Epithelial cell of esophagus (primary cell): ENCODE measurements at places on chromosomes 4 and X.

GRCh38 chr4:69484011-69484410 lies 11.7 kb downstream of the UGT2B4 start:
- peak; percentile 14 for DNase-seq

DNA sequence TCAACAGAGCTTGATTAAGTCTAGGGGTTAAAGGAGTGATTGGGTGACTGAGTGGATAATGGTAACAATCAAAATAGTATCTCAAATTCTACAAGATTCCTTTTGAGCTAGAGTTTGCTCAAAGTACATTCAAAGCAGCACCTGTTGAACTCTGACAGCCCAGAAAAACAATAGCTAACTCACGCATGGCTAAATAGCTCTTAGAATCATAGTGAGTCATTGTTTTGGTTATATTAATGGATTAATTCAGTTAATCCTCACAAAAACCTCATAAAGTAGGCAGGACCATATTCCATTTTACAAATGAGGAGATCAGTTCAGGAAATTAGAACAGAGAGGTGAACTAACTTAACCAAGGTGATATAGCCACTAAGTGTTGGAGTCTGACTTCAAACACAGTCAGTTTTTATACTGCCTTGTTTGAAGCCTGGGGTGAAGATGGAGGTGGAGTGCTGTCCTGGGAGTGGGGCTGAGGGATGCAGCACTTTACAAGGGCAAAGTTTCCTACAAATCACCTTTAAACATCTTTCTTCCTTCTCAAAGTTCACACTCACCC lies 35.9 kb upstream of the PPM1K start:
- DNase-seq, result peak; percentile 48

GRCh38 chr4:127240764-127241105 lies 392.0 kb upstream of the INTU start:
- no peak for DNase-seq

GRCh38 chr4:89897867-89898266 lies 3.2 kb downstream of the MMRN1 start:
- DNase-seq, result no peak

GRCh38 chr4:29717287-29718057 lies 1002.7 kb upstream of the PCDH7 start:
- peak; percentile 61 for DNase-seq

- DNase-seq, result no peak
These were observed at the start of gene DCAF8L2 for GRCh38 chrX:27590044-27590443. TSS of gene DCAF8L2 (plus strand) at chrX:27590344. CDS start at chrX:27746896, 156,552 bp downstream.

DNA sequence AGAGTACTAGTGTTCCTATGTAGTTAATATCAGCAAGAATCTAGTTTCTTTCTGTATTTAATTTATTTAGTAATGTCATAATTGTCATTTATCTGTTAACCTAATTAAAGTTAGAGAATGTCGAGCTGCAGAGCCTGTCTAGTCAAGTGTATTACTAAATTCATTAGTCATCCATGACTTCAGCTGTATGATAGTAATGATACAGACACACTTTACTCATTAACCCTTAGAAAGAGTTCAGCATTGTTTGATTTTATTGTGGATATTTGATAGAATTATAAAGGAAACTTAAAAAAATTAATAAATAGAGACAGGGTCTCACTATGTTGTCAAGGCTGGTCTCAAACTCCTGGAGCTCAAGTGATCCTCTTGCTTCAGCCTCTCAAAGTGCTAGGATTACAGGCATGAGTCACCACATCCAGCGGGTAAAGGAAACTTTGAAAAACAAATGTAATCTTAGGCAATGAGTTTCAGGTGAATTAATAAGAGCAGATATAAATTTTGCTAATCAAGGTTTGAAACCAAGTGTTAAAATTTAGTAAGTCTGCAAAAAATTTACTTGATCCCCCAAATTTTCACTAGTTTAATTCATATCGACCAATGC lies 110.6 kb downstream of the ANK2 start:
- peak; percentile 69 for DNase-seq

DNA sequence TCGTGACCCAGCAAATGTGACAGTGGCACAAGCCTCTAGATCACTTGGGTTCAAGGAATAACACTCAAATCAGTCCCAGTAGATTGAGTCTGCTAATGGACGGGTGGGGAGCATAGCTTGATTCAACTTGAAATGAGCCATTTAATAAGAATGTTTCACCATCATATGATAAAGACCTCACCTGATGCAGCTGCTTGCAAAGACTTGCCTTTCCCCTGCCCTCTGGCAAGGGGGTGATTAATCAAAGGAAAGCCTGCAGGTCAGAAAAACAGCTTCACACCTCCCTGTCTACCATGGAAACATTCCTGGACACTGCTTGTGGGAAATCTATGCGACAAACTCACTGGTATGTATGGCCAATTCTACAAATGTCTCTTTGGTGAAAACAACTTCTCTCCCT lies 54.5 kb downstream of the CD99L2 start:
- DNase-seq, result peak; percentile 93

- peak; percentile 69 for DNase-seq
These were observed 257.8 kb upstream of the NRK start for GRCh38 chrX:105564501-105564900.

DNA sequence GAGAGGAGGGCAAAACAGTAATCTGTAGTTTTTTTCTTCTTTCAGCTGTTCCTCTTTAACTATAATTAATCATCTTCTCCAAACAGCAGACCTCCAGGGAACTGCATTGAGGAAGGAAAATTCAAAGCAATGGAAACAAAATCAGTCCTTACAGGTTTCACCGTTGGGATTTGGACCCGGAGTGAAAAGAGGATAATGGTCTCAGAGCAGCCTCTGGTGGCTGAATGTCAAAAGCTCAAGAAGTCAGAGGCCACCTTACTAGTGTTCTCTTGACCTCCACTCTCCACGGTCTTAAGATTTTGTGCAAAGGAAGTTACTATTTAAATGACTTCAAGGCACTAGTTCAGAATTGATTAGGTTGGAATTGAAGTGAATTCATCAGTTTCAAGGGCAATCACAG lies 16.0 kb upstream of the MID1 start:
- peak; percentile 58 for DNase-seq

GRCh38 chrX:13652287-13652793 lies 601 bp upstream of the TCEANC start:
- peak; percentile 48 for DNase-seq

GRCh38 chr4:87330761-87331160 lies 8.1 kb upstream of the HSD17B13 start:
- DNase-seq, result no peak

- DNase-seq, result no peak
These were observed 32.4 kb upstream of the ZNF81 start for GRCh38 chrX:47804315-47804714.

GRCh38 chrX:104854188-104854587 lies 288.2 kb downstream of the IL1RAPL2 start:
- peak; percentile 3 for DNase-seq

GRCh38 chr4:105946771-105947170 lies 51.5 kb downstream of the NPNT start:
- DNase-seq, result no peak

GRCh38 chrX:153885208-153885787 lies 675 bp downstream of the L1CAM start:
- no peak for DNase-seq

DNA sequence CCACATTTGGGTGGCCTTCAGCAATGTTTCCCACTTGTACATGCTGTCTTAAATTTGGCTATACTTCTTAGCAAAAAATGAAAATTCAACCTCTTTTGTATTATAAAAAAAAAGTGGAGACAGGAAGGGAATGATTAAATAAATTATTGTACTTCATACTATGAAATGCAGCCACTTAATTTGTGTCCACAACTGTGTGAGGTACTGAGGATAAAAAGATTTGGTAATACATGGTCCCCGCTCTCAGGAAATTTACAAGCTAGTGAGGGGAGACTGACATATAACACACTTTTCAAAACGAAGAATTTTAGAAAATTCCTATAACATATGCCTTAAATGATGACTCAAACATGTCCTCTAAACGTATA lies 105.0 kb downstream of the HNRNPD start:
- DNase-seq, result no peak

DNA sequence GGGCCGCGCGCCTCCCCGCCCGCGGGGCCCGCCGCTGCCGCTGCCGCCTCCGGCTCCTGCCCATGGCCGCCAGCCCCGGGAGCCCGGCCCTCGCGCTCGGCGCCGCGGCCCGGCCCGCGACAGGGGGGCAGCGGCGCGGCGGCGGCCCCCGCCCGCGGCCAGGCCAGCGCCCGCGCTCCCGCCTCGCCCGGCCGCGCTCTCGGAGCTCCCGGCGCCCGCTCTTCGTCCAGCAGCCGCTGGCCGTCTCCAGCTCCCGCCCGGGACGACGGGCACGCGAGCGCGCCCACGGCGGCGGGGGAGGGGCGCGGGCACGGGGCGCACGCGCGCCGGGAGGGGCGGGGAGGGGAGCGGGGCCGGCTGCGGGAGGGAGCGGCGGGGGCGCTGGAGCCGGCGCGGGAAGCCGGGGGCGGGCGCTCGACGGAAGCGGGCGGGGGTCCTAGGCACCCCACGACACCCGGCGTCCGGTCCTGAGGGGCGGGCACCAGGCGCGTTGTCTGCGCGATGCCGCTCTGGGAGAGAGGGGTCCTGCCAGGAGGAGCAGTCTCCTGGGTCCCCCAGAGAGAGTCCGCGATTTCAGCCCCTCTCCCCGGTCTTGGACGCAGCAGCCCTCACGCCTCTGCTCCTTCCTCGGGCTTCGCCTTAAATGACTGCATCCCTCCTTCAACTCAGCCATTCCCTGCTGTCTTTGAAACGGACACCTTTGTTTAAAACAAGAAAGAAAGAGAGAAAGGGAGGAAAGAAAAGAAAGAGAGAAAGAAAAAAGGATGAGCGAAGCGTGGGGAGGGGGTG lies 490 bp upstream of the PDZD4 start:
- DNase-seq, result no peak

- DNase-seq, result no peak
These were observed 18.6 kb downstream of the TLR7 start for GRCh38 chrX:12885508-12885907.

DNA sequence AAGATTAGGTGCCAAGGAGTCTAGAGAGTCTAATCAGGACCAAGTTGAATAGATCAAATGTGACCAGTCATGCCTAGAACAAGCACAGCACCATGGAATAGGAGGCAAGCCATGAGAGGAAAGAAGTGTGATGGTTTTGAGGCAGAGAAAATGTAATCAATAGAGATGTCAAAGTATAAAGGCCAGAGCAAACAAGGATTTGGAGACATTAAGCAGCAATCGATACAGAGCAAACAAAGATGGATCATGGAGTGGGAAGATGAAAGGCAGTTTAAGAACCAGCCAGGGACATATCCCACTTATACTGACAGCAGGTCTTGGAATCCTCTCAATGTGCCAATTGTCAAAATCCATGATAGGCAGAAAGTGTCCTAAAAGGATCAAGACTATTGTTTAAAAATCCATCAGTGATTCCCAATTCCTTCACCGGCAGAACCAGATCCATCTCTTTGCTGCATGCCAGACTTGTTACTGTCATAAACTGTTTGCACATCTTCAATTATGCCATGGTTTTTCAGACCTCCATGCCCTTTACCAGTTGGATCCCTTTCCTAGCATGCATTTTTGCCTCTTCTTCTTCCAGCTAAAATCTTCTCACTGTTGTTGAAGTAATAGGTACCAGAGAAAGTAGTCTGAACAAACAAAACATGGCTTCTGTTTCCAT lies 520.7 kb upstream of the ARX start:
- no peak for DNase-seq

- no peak for DNase-seq
These were observed 4.3 kb upstream of the SCD5 start for GRCh38 chr4:82802911-82803310.

DNA sequence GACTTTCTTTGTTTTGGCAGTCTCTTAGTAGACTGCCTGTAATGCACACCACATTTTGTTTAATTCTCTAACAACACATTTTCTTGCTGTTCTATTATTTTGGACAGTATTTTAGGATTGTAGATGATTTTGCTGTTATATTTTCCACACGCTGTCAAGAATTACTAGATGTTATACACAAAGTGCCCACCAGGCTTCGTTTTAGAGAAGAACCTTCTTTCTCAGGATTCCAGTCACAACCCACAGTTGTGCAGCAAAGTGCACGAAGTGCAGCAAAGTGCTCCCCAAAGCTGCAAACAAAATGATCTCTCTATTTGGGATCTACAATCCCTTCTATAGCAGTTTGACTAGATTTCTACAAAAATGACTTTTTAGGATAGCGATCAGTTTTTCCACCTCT lies 2.4 kb downstream of the ZNF141 start:
- DNase-seq, result no peak

DNA sequence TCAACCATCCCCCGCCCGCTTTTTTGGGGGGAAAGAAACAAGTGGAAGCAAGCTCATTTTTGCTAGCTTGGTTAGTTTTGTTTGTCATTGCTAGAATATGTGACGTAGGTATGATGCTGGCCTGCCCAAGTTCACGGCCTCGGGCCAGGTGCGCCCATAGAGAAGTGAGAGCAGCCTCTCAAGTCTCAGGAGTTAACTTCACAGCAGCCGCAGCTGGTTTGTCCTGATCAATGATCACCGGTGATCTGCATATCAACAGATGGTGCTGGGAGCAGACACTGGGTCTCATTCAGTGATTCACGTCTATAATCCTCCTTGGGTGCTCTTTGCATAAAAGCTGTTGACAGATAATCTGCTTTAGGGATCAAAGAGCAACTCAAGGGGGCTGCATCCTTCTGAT lies 50.1 kb downstream of the ENPP6 start:
- no peak for DNase-seq

DNA sequence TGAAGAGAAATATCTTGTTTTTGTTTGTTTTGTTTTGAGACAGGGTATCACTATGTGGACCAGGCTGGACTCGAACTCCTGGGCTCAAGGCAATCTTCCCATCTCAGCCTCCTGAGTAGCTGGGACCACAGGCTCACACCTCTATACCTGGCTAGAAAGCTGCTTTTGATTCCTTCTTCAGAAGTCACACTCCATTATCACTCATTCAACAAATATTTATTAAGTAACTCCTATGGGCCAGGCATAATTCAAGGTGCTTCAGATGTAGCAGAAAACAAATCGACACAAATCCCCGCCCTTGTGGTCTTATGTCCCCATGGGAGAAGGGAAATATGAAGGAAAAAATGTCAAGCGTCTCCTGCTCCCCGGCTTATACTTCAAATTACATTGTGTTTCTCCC lies 72.6 kb upstream of the DHX15 start:
- peak; percentile 58 for DNase-seq

DNA sequence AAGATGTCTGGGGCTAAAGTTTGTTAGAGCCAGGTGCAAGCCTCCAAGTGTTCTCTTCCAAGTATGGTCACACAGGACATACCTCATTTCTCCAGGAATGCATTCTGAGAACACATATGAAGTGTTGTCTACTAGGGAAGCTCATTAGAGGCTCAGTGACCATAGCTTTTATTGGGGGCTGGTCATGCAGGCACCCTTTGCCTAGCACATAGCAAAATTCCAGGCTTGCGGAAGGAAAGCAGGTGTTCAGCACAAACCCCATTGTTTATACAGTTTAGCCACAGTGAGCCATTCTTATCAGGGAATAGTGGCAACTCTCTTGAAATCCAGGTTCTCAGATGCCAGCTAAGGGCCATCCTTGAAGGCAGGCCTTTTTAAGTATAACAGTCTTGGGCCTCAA lies 339.4 kb upstream of the ZCCHC13 start:
- no peak for DNase-seq
